Nephron progenitor cell (in vitro differentiated cells): ENCODE measurements at places on chromosomes 1 and 21.

- DNase-seq = no peak
Observed at GRCh38 chr21:15160136-15160535, 95.3 kb upstream of the NRIP1 start.

DNA sequence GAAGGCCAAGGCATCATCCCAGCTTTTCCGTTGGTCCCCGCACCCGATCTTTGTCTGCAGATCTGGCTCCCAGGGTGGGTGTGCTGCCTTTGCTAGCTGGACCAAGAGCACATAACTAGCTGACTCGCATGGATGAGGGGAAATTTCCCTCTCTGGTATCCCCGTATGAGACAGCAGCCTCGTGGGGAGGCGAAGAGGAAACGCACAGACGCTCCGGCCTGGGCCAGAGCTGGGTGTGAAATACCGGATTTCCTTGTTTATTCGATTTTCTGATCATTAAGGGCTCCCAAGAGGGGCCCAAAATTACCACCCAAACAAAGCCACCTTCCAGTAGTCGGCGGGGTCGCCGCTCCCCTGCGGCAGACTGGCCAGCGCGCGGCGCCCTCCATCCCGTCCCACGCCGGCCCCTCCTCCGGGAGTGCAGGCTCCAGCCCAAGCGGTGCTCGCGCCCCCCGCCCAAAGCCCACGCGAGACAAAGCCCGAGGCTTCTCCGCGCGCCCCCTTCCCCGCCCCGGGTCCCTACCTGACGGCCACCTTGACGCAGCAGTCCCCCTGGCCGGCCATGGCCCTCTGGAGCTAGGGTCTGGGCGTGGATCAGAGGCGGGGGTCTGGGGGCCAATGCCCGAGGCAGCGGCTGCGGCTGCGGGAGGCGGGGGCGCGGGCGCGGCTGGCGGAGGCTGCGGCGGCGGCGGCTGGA is 546 bp downstream of the KIF21B start:
- no peak for DNase-seq

GRCh38 chr1:244384066-244384465 is 67.6 kb downstream of the ADSS2 start:
- DNase-seq = no peak

GRCh38 chr1:68293122-68293521 is 60.8 kb upstream of the WLS start:
- peak; percentile 13 for DNase-seq

DNA sequence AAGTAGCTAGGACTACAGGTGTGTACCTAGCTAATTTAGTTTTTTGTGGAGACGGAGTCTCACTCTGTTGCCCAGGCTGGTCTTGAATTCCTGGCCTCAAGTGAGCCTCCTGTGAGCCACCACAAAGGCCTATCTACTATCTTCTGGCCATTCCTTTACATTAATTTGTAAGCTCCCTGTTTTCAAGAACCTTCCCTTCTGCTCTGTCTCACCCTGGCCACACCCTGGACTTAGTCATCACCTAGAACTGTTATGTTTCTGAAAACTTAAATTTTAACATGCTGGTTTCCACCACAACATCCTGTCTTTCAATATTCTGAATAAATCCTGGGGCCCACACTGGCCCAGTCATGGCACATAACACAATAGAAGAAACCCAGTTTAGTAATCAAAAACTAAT is 4.9 kb upstream of the B4GALT3 start:
- no peak for DNase-seq

- no peak for DNase-seq
Observed at GRCh38 chr1:32221581-32221979, 573 bp downstream of the TMEM234 start.

- DNase-seq = no peak
Observed at GRCh38 chr21:42120101-42120902, 49.2 kb downstream of the UMODL1 start.

DNA sequence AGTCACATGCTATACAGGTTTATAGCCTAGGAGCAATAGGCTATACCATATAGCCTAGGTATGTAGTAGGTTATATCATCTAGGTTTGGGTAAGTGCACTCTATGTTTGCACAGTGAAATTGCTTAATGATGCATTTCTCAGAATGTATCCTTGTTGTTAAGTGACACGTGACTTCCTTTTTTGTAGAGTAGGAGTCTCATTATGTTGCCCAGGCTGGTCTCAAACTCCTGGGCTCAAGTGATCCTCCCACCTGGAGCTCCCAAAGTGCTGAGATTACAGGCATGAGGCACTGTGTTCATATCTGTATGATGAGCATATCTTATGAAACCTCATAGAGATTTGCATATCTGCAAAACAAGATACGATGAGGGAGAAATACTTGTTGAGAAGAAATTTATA is 13.8 kb upstream of the ABCB10 start:
- DNase-seq = no peak

GRCh38 chr1:27574871-27575831 is 28.8 kb downstream of the AHDC1 start:
- peak; percentile 81 for DNase-seq

DNA sequence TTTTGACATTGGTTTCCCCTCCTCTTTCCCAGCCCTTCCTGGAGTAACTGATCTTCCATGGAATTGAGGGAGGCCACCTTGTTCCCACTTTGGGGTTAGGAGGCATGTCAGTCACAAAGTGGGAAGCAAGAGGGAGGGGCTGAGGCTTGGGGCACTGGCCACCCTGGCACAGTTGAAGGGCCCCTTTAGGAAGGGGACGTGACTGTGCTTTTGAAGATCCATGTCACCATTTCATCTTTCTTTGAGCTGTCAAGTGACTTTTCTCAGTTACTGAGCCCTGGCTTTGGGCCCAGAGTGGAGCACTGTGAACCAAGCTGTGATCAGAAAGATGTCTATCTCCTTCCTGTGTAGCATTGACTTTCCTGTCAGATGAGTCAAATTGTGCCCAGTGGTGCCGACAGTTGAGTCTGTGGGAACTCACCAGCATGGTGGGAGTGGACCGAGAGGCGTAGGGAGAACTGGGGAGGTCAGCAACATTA is 38.5 kb upstream of the TDRD10 start:
- DNase-seq = no peak

GRCh38 chr1:94627771-94628498 is 86.4 kb upstream of the F3 start:
- DNase-seq = no peak

- no peak for DNase-seq
Observed at GRCh38 chr1:109770331-109771095, 6.8 kb upstream of the EPS8L3 start.

GRCh38 chr21:38303300-38303699 is 46.5 kb downstream of the KCNJ15 start:
- no peak for DNase-seq

GRCh38 chr1:147769106-147769505 is 8.7 kb upstream of the GJA5 start:
- DNase-seq = no peak

DNA sequence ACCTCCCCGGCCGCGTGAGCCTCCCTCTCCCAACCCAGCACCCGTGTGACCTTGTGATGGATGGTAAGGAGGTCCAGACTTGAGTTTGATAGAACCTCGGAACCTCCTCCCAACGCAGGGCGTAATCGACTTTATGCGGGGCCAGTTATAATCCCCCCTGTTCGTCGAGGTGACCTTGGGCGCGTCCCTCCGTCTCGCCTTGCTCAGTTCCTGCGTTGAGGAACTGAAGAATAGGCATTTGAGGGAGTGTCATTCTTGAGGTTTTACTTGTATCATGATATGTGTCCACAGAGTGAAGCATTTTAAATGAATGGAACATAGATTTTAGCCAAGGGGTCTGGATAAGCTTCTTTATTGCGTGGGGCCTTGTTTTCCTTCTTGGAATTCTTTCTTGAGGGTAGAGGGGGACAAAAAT is 433 bp downstream of the TIMM17A start:
- DNase-seq = no peak

- no peak for DNase-seq
Observed at GRCh38 chr21:43312011-43312410, 114.9 kb downstream of the SIK1 start.

- DNase-seq = no peak
Observed at GRCh38 chr1:78291872-78292271, 198.9 kb upstream of the PTGFR start.

DNA sequence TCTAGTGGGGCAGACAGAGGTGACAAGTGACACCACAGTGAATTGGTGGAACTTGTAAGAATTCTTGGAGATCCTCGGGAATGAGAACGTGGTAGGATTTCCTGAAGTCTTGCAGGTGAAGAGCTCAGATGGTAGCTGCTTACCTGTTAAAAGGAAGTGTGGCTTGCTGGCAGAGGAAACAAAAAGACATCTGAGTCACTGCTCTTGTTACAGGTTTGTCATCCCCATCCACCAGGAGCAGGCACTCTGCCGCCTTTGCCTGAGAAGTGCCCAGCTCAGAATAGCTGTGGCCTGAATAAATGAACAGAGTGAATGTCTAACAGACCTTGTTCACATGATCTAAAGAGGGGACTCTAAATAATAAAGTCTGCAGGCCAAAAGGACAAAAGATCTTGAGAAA is 12.3 kb upstream of the ZSCAN20 start:
- no peak for DNase-seq

DNA sequence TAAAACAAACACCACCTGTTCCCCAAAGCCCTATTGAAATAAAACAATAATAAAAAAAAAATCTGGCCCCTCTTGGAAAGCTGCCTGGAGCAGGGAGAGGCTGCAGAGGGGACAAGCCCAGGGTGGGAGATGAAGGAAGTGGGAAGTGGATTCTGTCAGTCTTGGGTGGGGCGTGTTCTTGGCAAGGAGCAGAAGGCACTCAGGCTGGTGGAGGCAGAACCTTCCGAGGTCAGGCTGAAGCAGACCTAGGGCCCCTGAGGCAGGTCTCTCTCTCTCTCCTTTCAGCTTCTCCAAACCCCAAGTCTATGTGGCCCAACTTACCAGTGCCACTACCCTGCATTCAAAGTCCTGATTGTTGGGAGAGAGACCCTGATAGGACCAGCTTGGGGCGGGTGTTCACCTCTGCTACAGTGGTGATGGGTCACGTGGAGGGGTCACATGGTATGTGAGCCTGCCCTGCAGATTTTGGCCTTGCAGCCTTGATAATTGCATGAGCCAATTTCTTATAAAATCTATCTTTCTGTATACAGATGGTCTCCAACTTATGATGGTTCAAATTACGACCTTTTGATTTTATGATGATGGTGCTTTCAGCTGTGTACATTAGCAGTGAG is 145.4 kb upstream of the C1orf174 start:
- DNase-seq = no peak

DNA sequence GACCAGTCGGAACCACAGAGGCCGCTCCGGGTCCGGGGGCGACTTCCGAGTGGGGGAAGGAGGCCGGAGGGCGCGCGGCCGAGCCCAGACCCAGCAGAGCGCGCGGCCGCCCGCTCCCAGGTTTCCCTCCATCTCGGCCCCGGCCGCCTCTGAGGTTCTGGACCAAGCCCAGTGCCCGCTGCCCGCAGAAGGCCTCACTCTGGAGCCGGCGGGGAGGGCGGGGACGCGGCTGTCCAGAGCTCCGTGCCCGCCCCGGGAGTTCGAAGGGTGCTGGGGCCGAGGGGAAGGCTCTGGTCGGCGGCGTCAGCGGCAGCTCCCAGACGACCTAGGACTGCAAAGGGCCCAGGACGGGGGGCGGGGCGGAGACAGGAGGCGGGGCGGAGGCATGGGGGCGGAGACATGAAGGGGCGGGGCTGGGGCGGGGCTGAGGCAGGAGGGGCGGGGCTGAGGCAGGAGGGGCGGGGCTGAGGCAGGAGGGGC is 48.0 kb upstream of the SLC19A1 start:
- peak; percentile 64 for DNase-seq

DNA sequence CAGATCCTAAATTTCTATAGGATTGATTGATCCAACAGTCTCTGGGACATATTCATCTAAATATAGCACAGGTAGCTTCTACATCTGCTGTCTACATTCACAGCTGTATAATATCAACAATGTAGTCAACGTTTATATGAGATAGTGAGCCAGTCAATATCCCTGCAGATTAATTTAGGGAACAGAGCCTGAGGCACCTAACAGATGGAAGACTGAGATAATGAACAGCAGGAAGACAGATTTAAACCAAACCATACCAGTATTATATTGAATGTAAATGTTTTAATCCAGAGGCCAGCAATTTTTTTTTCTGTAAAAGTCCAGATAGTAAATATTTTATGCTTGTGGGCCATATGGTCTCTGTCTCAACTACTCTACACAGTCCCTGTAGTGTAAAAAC is 2072.4 kb downstream of the MRPL39 start:
- DNase-seq = no peak

DNA sequence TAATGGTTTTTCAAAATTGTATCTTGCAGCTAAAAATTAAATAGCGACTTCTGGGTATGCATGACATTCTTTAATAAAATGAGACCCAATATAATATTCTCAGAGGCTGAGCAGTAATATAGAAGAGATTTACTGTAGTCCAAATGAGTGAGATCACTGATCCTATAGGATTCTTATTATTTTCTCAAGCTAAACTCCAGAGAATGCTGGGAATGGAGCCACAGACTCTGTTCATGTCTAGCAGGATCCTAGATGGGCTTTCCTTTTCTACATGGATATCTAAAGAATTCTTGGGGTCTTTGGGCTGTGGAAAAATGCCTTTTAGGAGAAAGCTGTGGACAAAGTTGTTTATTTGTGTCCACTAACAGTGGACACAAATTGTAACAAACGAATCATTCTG is 150.7 kb upstream of the ZNF644 start:
- no peak for DNase-seq

GRCh38 chr1:57832612-57833011 is 408.8 kb upstream of the DAB1 start:
- DNase-seq = no peak

- no peak for DNase-seq
Observed at GRCh38 chr1:163231385-163231784, 28.7 kb upstream of the RGS5 start.

- no peak for DNase-seq
Observed at GRCh38 chr1:11486231-11487009, 7.5 kb downstream of the DISP3 start.

- no peak for DNase-seq
Observed at GRCh38 chr1:208782186-208782585, 538.0 kb upstream of the PLXNA2 start.
